Progenitor cell of endocrine pancreas (in vitro differentiated cells): ENCODE measurements at places on chromosomes 3 and 15. TPM values are rescaled to one million over a fixed set of nuclear protein-coding genes. Genes with fewer than 3 reads are reported as not detected.

FOXB1 gene
- not detected in 2 replicates for total RNA-seq

FANCD2OS gene
- total RNA-seq: not detected in 2 replicates

GRCh38 chr3:89232155-89232554 lies 124.7 kb downstream of the EPHA3 start:
- DNase-seq: no peak

OSTN gene
- 0.11 and 0.14 TPM in 2 replicates for total RNA-seq

DNA sequence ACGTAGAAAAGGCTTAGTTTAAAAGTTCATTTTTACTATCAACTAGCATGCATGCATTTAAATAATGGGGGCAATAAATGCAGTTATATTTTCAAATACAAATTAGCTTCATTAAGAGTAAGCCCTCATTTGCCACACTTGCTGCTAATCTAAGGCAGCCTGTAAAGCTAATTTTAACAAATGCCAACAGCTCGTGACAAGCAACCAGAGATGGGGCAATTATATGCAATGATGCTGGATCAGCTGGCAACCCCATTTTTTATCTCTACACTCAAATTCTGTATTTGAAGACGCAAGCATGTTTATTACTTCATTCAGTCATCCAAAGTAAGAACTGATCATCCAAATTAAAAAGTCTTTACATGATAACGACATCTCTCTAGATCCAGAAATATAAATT lies 12.1 kb downstream of the RFTN1 start:
- no peak for DNase-seq

DNA sequence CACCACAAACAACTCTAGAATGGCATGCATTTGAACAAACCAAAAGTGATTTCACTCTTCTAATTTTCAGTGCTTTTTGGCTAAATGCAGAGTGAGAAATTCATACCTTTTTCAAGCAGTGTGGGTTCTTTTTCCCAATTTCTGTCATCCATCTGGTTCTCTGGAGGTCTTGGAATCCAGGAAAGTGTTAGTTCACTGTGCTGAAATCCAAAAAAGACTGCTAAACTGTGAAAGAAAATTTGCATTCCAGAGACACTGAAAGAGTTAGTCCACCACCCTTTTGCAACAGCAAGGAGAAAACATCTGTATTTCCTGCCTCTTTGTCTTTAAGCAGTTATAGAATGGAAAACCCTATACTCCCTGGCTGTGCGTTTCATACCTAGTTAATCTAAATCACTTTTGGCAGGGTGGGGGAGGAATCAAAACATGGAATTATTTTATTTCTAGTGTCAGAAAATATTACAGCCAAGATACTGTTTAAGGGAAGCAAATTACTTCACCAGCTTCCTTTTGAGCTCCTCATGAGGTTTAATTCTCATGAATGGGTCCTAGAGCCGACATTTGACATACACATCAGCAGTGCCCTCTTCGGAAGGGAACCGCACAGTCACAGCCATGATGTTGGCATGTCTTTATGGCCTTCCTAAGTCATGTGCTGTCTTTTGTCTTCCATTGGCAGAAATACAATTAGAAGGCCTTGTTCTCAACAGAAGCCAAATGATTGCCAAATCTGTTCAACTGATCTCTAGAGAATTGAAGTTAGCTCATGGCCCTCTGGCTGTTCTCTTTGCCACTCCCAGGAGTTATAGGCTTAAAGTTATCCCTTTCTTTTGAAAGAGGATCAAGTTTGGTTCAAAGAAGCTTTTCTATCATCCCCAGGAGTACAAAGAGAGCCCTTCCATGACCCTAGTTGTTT lies 317.7 kb upstream of the TPRG1 start:
- no peak for DNase-seq

GRCh38 chr3:119911748-119912147 lies 129.8 kb downstream of the NR1I2 start:
- DNase-seq: no peak

AZI2 gene
- total RNA-seq: 57.1 and 64.3 TPM in 2 replicates

- DNase-seq: no peak
Measured at GRCh38 chr3:15310491-15311370, 21.7 kb downstream of the SH3BP5 start.

- DNase-seq: no peak
Measured at GRCh38 chr3:80050826-80051601, 283.2 kb upstream of the ROBO1 start.

ULK4 gene
- total RNA-seq: 14.2 and 22.0 TPM in 2 replicates

GRCh38 chr15:92714077-92714476 lies 58.5 kb upstream of the FAM174B start:
- no peak for DNase-seq

GRCh38 chr3:5563537-5564277 lies 376.2 kb downstream of the EDEM1 start:
- DNase-seq: no peak

DNA sequence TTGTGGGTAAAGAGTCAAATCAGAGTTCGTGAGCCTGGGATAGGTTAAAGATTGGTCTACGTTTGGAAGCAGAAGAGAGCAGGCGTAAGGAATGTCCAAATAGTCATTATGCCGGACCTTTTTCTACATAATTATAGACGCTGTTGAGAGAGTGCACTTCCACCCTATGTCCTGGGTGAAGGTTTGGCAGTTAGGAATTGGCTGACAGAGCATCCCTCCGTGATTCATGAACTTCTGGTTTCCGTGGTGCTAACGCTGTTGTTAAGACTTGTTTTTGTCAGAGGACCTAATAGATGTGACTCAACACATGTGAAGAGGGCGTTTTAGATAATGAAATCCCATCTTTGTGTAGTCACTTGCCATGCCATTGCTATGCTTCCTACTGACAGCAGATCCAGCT lies 1.1 kb downstream of the EAF1 start:
- no peak for DNase-seq

COL6A5 gene
- not detected in 2 replicates for total RNA-seq

GRCh38 chr3:134066651-134067530 lies 37.2 kb upstream of the SLCO2A1 start:
- peak; percentile 5 for DNase-seq
